Inflammatory macrophage treated with lipopolysaccharide for 1 hour (primary cell): ENCODE measurements at places on chromosomes 11 and 22.

GRCh38 chr11:36425561-36426081 is 84.5 kb downstream of the TRAF6 start:
- no peak for DNase-seq

GRCh38 chr11:8020244-8020597 is 33.1 kb downstream of the EIF3F start:
- DNase-seq, result no peak

- no peak for DNase-seq
Observed at GRCh38 chr11:83713708-83714107, 427.5 kb upstream of the CCDC90B start.

DNA sequence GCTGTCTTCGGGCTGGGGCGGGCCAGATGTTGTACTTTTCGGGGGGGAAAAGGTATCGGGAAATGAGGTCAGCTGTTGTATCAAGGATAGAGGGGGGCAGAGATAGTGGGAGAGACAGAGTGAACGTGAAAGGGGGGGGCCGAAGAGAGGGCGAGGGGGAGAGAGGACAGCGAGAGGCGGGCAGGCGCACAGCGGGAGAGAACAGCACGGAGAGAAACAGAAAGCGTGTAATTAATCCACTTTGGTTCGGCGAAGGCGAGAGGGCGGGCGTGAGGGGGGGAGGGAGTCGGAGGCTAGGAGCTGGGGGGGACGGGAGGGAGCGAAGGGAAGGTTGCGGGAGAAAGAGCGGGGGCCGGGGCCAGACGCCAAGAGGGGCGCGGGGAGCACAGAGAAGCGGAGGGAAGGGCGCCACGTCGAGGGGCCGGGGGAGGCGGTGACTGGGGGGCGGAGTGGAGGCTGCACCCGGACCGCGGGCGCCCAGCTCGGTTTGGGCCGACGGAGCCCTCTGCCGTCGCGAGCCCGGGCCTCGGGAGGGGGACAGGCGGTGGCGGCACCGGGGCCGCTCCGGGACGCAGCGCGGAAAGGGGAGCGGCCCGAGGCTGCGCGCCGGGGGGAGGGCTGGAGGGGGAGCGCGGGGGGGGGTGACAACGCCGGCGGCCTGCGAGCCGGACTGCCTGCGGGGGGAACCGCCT is 612 bp downstream of the IGF2 start:
- DNase-seq, result no peak

- DNase-seq, result no peak
Observed at GRCh38 chr11:57224537-57224936, 12.5 kb downstream of the APLNR start.

DNA sequence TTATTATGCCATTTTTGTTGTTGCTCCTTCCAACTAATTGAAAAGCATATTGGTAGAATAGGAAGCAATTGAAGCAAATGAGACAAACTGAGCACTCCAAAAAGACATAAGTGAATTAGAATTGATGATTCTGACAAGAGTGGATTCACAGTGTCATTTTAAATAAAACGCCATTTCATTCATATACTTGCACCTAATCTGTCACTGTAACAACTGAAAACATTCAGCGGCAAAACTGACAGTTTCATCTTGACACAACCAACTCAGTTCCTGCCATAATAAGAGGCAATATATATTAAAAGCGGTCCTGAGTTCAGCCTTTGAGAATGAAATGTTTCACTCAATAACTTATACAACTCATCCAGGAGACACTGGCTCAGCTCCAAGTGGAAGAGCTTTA is 306.8 kb downstream of the CNTN5 start:
- DNase-seq, result no peak

- DNase-seq, result no peak
Observed at GRCh38 chr11:94774345-94774744, 6.2 kb downstream of the AMOTL1 start.

DNA sequence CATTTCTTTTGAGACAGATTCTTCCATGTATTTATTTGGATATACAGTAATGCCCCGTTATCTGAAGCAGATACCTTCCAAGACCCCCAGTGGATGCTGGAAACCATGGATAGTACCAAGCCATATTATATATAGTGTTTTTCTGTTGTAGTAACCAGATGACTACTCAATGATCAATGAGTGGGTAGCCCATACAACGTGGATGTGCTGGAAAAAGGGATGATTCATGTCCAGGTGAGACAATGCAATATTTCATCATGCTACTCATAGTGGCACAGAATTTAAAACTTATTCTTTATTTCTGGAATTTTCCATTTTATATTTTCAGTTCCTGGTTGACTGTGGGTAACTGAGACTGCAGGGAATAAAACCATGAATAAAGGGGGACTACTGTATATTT is 427.5 kb downstream of the METTL15 start:
- DNase-seq, result no peak

- no peak for DNase-seq
Observed at GRCh38 chr11:76808996-76809395, 25.8 kb downstream of the TSKU start.

GRCh38 chr11:96272529-96273222 is 70.3 kb downstream of the MAML2 start:
- DNase-seq, result no peak

- peak; percentile 40 for DNase-seq
Observed at GRCh38 chr11:57566905-57567514, 462 bp downstream of the UBE2L6 start.

DNA sequence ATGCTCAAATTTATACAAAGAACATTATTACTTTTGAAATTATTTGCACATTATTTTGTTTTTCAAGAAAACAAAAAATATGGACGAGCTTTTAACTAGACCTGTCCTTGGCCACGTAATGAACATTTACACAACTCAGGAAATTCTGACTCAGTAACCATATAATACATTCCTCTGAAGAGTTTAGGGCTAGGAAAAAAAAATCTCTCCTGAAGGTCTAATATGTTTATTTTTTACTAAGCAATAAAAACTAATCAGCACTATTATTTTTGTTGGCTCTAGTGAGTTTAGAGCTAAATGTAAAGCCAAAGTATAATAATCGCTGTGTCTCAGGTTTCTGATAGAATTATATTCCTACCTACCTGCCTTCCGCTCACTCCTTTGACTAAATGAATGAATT is 187.5 kb downstream of the SWAP70 start:
- DNase-seq, result no peak

DNA sequence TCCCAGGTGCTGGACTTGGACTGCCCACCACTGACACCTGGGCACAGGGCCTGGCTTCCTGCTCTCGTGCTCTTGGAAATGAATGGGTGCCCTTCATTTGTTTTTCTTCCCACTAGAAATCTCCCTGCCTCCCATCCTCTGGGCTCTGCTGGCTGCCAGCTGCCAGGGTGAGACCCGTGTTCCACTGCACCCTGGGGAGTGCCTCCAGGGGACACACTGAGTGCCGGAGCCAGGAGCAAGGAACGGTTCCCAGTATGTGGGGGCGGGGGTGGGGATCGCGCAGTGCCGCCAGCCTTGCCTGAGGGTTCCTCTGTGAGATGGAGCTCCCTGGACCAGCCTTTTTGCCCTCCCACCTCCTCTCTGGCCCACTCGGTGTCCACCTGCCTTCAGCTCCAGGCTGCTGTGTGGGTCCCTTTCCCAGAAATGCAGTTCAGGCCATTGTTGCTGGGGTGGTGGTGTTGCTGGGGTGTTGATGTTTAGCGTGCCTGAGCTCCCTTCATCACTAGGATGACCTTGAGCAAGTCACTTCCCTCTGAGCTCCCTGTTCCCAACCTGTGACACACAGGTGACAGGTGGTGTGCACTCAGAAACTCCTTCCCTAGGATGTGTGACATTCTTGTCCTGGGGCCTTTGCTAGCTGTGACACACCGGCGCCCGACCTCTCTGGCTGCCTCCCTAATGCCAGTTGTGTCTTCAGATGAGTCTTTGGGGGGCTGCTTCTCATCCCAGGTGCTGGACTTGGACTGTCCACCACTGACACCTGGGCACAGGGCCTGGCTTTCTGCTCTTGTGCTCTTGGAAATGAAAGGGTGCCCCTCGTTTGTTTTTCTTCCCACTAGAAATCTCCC is 72.1 kb downstream of the MED15 start:
- DNase-seq, result no peak

DNA sequence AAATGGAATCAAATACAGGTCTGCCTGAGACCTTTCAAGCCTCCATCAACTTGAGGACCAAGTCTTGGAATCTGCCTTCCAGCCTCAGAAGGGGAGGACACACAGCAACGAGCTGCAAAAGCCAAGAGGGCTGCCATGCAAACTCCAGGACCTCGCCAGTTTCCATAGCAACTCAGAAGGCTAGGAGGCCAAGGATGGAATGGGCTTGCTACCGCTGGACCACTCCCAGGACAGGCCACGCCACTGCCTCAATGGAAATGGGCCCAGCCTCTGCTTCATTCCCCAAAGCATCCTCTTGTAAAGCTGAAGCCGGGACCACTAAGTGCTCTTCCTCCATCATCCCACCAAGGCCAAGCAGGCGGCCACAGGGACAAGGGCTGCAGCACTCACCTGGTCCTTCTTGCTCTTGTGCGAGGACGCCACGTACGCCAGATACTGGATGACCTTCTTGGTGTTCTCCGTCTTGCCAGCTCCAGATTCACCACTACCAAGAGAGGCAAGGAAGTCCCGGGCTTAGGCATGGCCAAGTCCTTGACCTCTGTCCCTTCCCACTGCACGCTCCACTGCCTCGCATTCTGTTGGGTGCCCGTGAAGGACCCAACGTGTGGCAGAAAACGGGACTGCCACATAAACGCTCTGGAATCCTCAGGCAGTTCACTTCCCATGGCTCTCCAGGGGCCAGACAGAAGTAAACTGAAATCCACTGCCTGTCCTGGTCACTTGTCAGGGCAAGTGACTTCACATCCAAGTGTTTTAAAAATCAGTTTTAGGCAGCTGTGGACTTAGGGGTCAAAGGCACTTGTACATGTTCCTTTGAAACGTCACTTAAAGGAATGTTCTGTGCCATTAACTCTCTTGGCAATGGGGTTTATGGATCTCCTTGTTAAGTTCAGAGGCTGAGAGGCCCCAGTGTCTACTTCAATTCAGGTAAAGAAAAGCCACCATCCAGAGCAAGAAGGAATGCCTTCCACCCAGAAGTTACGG is 61.3 kb downstream of the MYH9 start:
- no peak for DNase-seq

DNA sequence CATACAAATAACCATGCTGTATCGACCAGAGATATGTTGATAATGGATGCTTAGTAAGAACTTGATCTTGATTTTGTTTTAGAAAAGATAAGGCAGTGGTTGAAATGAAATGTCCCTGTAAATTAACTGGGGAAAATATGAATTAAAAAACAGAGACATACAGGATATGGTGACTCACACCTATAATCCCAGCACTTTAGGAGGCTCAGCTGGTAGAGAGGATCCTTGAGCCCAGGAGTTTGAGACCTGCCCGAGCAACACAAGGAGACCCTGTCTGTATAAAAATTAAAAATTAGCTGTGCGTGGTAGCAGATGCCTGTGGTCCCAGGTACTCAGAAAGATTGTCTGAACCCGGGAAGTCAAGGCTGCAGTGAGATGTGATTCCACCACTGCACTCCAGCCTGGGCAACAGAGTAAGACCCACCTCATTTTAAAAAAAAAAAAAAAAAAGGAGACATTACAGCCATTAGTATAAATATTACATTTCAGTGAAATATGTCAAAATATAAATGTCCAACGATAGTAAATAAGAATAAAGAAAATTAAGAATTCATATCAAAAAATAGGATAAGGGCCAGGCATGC is 4.6 kb downstream of the PICALM start:
- no peak for DNase-seq

- no peak for DNase-seq
Observed at GRCh38 chr11:128680906-128681305, 13.0 kb upstream of the FLI1 start.

- no peak for DNase-seq
Observed at GRCh38 chr11:17986711-17987220, 26.1 kb downstream of the SERGEF start.

- DNase-seq, result peak; percentile 88
Observed at GRCh38 chr11:71934213-71934612, 5.4 kb downstream of the RNF121 start.

DNA sequence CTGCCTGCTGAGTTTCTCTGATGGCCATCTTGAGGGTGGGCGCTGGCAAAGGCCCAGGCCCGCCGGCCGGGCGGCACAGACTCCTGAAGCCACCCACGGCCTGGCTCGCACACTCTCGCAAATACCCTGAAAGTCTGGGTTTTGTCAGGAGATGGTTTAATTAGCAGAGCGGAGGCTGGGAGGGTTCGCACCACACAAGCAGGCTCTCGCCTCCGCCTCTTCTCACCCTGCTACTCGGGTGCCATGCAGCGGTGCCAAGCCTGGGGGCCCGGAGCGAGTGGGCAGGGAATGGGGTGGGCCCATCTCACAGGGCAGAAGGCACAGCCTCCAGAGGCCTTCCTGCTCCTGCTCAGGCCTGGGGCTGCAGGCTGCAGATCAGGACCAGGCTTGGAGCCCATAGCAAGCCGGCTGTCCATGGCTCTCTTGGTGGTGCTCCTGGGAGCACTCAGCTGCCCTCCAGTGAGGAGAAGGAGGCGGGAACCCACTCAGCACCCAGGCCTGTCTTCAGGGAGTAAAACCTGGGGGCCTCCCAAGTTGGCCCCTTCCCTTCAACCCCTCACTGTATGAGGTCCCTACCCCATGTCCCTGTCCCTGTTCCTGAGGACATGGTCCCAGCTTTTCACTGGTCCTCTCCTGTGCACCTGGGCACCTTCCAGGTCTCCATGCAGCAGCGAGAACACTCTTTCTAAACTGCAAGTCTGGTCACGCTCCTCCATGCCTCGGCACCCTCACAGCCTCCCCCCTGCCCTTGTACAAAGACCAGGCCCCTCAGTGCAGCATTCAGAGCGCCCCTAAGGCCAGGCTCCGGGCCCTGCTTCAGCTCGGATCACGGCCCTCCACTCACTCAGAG is 62.0 kb downstream of the FLRT1 start:
- no peak for DNase-seq

DNA sequence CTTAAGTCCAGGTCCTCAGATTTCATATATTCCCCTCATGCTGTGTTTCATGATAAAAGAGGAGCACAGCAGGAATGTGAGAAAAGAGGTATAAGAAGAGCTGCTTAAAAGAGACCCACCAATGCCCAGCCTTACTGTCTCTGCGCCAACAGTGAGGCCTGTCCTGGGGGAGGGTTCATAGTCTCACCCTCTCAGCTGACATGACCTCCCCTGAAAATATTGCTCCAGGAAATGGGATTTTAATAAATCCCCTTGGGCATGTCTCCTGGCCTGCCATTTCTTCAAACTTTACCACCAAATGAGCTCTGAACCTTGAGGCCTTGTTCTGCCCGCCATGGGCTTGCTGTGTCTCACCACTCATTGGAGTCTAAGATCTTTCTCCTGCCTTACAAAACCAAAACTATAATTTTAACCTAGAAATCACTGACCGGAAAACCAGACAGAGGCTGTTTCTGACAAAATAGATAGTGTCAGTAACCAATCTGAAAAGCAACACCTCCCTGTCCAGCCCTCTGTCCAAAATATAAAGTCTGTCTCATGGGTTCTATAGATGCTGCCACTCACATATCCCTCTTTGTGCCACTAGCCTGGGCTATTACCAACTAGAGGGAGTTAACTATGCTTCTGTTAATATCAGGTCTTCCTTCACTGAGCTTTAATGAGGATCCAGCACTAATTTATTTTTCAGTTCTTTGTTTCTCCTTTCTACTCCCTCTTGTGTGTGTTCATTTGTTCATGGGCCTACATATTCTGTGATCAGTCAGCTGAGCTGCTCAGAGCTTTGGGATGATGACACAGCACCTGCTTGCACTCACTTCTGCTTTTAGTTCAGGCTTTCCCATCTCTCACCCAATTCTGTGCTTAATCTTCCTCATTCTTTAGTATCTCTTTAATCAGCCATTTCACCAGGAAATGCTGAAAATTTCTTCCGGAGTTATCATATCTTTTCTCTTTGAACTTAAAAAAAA is at the start of gene OR2AG2:
OR2AG2 (minus strand) TSS at position 51 of the 968 bp plus-strand sequence. CDS start 3,019 bp downstream, outside the sequence.
- peak; percentile 69 for DNase-seq
